ENCODE measurements at places on chromosomes 4 and X.

GRCh38 chr4:189660722-189661360, 279.8 kb upstream of the FRG1 start:
- no peak for DNase-seq

DNA sequence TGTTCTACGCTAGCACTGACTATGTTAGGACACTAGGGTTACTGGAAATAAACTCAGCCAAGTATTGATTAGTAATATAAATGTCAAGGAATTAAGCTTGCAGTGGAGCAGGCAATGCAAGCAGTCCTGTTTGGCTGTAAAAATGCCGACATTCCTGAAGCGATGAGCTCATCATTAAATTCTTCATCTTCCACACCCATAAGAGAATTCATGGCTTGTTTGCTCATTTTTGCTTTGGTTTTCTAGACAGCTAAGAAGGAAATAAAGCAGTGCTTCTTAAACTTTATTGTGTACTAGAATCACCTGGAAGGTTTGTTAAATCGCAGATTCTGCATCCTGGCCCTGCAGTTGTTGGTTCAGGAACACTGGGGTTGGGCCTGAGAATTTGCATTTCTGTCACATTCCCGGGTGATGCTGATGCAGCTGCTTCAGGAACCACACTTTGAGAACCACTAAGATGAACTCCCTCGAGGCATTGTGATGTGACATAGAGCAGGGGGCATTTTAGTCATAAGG, 17.8 kb downstream of the ANXA3 start:
- no peak for DNase-seq

- no peak for DNase-seq
Observed at GRCh38 chr4:138298866-138299265, 56.7 kb upstream of the SLC7A11 start.

DNA sequence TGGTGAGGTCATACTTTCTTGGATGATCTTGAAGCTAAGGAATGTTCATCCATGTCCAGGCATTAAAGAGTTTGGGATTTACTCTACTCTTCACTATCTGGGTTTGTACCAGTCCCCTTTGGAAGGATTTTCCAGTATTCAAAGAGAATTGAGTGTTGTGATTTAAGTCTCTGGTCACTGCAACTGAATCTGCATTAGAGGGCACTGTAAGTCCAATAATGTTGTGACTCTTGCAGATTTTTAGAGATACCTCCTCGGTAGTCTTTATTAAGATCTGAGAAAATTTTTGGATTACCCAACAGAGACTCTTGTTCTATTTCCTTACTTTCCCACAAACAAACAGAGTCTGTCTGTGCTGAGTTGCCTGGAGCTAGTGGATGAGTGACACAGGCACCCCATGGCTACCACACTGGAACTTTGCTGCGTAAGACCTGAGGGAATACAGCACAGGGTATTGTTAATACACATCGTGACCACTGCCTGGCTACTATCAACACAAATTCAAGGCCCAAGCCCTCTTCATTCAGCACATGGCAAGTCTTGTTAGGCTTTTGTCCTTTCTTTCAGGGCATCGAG, 357.1 kb upstream of the KLHL4 start:
- no peak for DNase-seq

GRCh38 chr4:22356987-22357596, 158.8 kb downstream of the ADGRA3 start:
- no peak for DNase-seq

DNA sequence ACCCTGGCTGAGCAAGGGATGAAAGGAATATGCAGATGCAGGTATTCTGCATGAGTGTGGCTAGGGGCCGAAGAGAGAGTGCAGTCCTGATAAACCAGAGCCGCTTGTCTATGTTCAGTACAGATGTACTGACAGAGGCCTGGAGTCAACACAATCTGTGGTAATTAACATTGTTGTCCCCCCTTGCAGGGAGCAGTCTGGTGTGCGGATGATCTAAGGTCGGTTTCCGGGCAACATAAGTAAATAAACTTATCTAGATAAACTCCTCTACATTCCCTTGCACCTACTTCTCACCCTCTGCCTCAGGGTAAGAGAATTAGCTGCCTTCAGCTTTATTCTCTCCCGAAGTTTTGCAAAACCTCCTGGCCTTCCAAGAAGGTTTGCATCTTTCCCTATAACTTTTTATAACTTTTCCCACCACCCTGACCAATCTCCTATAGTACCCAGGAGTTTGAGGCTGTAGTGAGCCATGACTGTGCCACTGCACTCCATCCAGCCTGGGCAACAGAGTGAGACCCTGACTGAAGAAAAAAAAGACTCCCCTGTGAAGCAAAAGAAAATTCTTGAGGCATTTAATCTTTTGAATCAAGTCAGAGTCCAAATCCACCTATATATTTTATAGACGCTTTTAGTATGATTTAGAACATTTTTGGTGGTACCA, 26.6 kb downstream of the SNX25 start:
- no peak for DNase-seq

DNA sequence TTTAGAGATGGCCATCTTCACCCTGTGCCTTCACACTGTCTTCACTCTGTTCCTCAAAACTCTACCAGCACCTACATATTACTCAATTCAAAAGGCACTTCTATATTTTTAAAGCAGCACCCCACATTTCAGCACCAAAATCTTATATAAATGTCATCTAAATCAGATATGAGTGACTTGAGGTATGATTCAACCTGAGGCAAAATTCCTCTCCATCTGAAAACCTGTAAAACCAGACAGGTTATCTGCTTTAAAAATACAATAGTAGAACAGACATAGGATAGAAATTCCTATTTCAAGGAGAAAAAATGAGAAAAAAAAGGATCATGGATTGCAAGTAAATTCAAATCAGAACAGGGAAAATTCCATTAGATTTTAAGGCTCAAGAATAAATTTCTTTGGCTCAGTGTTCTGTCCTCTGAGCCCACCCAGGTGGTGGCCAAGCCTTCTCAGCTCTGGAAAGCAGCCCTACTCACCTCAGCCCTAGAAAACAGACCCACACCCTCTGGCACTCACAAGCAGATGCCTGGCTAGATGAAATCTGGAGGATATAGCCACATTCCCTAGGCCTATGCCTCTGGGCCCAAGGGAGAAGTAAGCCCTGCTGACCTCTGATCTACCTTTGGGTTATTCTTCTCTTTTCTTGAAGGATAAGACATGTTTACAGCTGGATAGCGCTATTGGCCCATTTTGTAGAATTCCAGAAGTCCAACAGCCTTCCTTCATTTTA, 240.4 kb upstream of the ZCCHC13 start:
- DNase-seq = no peak

DNA sequence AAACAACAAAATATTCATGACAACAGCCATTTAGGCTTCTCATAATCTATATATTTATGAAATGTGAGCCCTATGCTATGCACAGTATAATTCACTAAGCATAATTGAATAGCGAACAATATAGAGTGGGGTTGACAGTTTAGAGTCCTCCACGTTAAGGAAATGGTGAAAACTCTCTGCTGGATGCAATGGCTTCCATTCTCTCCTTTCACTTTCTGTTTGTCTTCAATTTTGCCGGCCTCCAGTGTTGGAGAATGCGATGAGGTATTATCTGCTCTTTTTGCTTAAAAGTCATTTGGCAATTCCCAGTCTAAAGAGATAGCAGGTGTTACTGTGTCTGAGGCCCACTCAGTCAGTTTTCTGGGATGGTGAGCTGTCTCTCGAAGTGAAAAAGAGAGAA, 52.1 kb downstream of the NPY5R start:
- DNase-seq = no peak

All from activated T-helper 9 cell treated with anti-CD3 and anti-CD28 coated beads, Interleukin-2, amount 50 U/mL, for 16 hours (primary cell).